HT1080 (cell line): ENCODE measurements at places on chromosomes 5 and 9. TPM values are rescaled to one million over a fixed set of nuclear protein-coding genes. Genes with fewer than 3 reads are reported as not detected.

HRH2 gene
- total RNA-seq = 2.8 and 4.1 TPM in 2 replicates

ANKDD1B gene
- total RNA-seq = 0.03 TPM in 1 of 2 replicates, not detected in the other

GMCL2 gene
- total RNA-seq = not detected in 2 replicates

SLC6A18 gene
- not detected in 2 replicates for total RNA-seq

IGFBPL1 gene
- total RNA-seq = 0.26 TPM in 1 of 2 replicates, not detected in the other

PCDHB11 gene
- total RNA-seq = not detected in 2 replicates

TXNDC8 gene
- total RNA-seq = not detected in 2 replicates

F2RL2 gene
- 2.8 and 4.1 TPM in 2 replicates for total RNA-seq

TNFSF15 gene
- total RNA-seq = 0.23 and 0.53 TPM in 2 replicates

GRCh38 chr5:33276628-33276950, 164.2 kb upstream of the TARS1 start:
- DNase-seq = no peak

DNA sequence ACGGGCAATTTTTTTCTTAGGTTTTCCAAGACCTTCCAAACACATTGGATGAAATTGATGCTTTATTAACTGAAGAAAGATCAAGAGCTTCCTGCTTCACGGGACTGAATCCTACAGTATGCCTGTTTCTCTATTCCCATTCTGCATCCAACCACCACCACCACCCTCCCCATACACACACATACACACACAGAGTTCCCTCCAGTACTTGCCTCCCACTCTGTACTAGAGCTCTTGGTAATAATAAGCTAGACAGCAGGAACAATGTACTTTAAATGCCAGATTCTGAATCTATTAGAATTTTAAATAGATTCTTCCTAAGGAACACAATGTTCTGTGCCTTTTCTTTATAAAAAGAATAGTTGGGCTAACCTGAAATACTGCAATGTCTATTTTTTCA, 67.4 kb downstream of the KLF9 start:
- DNase-seq = no peak

- DNase-seq = no peak
Measured at GRCh38 chr5:153905219-153905618, 133.5 kb downstream of the FAM114A2 start.

DNA sequence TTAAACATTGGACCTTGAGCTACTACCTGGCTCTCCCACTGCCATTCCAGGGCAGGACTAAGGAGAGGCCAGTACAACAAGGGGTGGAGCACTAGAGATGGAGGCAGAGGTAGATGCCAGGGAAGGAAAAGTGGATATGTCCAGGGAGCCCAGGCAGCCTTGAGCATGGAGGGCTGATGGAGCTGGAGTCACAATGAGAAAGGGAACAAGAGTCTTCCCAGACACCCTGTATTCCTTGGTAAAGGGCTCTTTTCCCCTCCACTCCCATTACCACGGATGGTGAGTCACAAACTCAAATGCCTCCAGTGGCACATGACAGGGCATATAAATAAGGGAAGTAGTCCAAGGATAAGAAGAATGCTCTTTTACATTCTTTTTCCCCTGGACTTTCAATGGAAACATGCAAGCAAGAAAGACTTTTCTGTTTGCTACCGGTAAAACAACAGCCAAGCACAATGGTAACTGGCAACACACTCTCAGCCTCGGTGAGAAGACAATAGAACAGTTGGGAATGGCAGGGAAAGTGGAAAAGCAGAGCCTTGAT, 16.7 kb downstream of the ERAP1 start:
- DNase-seq = peak; percentile 52

- no peak for DNase-seq
Measured at GRCh38 chr9:20921362-20921761, 110.1 kb downstream of the HACD4 start.

GRCh38 chr9:97954550-97954989, 16.6 kb upstream of the HEMGN start:
- DNase-seq = peak; percentile 18

GRCh38 chr9:93003552-93004407, 54.7 kb upstream of the SUSD3 start:
- peak; percentile 54 for DNase-seq

DNA sequence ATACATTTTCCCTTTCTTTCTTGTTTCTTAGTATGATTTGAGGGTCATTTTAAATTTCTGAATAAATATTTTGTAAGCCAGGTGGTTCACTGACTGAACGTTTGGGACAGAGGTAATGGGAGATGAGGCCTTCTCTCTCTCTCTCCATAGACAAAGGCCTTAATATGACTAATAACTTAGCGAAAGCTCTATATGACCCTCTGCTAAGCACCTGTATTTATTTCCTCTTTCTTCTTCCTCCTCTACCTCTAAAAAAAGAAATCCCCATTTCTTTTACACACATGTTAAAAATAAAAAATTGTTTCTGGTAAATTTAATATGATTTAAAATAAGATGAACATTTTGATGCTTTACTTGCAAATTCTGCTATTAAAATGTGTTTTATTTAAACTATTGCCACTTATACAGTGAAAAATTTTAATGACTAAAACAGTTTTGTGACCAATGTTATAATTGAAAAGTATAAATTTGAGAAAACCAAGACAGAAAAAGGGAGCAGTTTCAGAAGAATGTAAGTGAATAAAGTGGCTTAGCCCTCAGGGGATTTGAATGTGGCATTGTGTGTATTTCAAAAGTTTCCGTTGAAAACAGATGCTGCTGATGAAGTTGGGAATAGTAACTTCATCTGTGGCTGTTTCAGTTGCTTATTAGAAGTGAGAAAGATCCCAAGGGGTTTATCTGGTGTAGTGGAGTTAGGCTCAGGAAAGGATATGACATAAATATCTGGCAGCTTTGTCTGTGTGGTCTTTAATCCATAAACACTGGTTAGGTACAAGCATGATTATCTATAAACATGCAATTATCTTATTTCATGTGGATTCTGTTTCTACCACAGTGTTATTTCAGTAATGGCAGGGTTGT, 128.6 kb upstream of the GRHPR start:
- DNase-seq = no peak

GRCh38 chr9:132673355-132673754, 3.1 kb downstream of the GTF3C4 start:
- no peak for DNase-seq

DNA sequence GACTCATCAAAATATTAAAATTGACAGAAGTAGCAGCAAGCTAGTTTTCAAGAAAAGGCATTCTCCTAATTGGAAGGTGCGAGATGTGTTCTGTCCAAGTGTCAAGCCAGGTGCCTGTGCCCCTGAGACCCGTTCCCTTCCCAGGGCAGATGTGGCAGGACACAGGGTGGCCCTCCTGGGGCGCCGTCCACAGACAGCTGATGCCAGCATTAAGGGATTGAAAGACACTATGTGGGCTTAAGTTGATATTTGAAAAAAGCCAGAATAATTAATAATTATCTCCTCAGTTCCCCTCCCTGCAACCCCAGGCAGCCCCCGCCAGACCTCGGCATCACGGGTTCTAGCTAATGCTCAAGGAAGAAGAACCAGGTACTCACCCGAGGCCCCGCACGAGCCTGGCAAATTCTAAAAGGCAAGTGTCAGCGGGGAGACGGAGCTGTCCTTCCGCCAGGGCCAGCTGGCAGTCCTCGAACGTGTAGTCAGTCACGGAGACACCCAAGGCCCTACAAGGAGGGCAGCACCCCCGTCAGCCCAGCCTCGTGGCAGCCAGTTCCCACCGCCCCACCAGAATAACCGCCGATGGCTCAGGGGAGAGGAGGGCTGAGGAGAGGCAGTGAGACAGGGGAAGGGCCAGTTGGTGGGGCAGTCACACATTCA, 29.1 kb upstream of the SLC6A3 start:
- no peak for DNase-seq

- DNase-seq = no peak
Measured at GRCh38 chr5:148166550-148167283, 1.6 kb upstream of the SPINK14 start.

DNA sequence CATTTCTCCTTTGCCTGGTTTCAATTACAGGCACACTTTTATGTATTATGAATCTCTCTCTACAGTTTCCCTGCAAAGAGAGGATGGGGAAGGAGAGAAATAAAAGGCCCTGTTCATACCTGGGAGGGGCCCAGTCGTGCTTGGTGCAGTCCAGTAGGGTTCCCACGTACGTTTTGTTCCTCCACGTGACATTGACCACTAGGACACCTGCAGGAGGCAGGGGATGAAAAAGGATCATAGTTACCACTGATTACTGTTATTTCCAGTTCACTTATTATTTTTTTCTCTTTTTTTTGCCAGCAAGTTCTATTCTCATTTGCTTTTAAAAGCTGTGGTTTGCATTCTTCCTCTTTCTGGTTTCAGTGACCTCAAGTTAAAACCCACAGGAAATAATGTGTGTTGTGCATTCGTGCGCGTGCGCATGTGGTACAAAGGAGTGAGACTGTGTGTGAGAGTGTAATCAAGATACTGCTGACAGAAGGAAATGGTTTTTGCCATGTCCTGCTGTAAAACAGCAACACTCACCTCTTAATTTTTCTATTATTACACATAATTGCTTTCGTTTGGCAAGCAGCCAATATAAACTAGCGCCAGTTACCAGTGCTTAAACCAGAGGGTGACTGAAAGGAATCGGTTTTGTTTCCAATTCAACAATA, 96.8 kb downstream of the ZNF608 start:
- DNase-seq = peak; percentile 94

GRCh38 chr9:79254900-79255650, 316.7 kb upstream of the TLE4 start:
- no peak for DNase-seq

DNA sequence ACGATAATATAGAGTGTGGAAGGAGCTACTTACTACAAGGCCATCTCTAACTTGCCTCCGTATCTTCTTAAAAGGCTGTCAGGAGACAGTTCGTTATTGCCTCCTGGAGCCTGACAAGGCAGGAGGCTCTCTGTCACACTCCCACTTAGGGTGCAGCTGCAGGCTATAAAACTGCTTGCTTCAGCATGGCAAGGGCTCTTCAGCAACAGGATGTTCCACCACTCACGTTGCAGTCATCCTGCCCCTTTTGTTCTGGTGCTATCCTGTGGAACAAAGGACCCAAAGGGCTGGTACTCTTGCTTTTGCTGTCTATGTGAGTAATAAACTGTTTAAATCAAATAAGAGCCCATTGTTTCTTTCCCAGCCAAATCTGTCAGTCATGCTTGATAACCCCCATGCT, 508.9 kb downstream of the NTRK2 start:
- peak; percentile 73 for DNase-seq

DNA sequence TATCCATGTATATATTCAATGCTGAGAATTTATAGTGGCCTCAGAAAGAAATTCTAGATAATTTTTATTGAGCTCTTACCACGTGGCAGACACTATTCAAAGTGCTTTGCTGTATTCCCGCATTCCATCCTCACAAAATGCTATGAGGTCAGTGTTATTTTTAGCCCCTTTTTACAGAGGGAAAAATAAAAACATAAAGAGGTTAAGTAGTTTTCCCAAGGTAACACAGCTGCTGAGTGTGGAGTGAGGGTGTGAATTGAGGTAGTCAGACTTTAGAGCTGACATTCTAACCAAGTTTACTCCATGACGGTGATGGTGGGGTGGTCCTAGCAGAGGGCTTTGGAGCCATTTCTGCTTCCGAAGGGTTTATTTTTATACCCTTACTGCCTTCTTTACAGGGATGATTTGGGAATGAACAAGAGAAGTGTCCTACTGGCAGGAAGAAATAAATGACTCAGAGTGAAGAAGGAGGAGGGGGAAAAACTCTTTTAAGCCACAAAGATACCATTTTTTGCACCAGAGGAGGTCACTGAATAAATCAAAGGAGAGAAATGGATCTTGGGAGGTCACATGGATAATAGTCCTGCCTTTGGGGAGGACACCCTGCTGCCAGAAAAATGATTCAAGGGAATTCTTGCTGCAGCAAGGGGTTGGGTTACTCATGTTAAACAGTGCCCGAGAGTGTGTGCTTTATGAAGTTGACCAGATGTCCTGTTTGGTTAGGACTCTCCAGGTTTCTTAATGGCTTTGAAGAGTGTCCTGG, 76.1 kb downstream of the HMHB1 start:
- peak; percentile 85 for DNase-seq

DNA sequence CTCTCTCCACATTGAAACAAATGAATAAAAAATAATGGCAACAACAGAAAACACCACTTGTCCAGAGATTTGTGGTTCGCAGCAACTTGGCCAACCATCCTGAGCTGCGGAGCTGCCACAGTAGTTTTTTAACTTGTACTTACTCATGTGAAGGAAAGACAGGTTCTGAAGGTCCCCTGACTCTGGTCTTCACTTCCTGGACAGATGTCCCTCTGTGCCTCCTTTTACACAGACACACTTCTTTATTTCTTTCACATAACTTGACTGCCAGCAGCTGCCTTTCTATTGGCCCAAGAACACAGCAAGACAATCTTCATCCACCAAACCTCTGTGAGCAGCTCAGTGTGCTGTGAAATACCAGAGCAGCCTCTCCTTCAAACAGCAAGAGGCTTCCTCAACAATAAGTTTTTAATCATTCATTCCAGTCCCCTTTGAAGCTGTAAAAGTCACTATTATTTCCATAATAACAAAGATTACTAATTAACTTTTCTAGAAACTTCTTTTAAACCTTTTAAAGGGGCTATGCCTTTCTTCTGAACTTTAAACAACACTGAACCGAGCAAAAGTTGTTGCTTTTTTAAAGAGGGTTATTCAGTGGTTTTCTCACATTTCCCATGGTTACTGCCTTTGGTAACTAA, 198.7 kb downstream of the NR2F1-AS1 start:
- no peak for DNase-seq

DNA sequence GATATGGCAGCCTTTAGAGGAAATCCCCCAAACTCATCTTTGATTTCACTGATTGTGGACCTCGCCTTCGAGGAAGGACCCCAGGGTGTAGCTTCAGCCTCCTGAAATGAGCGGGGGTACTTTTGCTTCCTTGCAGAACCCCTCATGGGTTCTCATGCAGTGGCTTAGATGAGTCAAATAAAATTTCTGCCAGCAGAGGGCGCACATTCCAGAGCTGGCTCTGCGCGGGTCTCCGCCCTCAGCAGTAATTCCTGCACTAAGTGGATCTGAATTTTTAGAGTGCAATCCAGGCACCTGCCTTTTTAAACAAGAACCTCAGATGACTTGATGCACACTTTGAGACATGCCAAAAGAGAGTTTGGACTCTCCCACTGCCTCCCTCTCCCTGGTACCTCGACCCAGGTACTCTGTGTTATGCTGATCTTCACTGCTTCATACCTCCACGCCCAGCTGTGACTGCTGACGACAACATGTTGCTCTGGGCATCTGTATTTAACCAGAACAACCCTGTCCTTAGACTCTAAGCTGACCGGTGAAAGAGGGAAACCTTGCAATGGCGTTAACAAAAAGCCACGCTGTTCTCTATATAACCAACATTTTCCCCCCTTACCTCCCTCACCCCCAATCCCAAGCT, 7.3 kb downstream of the EGFLAM start:
- DNase-seq = peak; percentile 31
